Activated CD8-positive, alpha-beta memory T cell treated with anti-CD3 and anti-CD28 coated beads for 4 hours (primary cell): ENCODE measurements at places on chromosomes 7 and 10.

DNA sequence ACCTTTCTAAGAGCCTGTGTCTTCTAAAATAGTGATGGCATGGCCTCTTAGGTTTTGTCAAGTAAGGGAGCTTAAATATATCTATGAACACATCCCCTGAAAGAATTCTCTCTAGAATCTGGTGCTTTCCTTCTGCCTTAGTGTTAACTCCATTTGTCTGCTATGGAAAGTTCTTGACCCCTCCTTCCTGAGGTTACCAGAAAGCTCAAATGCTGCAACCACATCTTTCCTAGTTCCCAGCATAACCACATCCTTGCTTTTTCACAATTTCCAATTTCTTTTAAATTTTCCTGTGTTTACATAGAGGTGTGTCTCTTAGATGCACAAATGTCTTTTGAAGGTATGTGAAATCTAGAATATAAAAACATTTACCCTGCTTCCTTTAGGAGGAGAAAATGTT, 16.4 kb upstream of the GSDME start:
- no peak for DNase-seq

DNA sequence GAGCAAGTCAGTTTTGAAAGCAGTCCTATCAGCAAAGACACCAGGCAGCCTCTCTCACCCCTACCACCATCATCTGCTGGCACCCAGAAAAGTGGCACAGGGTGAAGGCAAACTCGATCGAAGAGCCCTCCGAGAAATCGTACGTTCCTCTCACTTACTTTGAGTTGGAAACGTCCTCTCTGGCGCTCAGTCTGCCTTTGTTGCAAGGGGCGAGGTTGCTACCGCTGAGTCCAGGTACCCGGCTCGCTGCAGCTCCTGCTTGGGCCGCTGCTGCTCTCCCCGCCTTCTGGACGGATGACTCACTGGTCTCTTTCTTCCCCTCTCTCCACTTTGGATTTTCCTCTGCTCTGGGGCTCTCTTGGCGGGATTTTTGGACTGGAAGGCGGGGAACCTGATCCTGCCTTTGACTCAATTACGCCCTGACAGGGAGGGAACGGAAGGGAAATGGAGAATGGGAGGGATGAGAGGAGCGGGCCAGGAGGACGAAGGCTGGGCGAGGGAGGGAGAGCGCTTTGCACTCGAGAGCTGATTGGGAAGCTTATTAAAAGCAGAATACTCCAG, at the start of gene PTN:
TSS of gene PTN (minus strand) at position 453 of the 561 bp plus-strand sequence. CDS start 88,760 bp downstream, outside the sequence.
- DNase-seq: no peak

DNA sequence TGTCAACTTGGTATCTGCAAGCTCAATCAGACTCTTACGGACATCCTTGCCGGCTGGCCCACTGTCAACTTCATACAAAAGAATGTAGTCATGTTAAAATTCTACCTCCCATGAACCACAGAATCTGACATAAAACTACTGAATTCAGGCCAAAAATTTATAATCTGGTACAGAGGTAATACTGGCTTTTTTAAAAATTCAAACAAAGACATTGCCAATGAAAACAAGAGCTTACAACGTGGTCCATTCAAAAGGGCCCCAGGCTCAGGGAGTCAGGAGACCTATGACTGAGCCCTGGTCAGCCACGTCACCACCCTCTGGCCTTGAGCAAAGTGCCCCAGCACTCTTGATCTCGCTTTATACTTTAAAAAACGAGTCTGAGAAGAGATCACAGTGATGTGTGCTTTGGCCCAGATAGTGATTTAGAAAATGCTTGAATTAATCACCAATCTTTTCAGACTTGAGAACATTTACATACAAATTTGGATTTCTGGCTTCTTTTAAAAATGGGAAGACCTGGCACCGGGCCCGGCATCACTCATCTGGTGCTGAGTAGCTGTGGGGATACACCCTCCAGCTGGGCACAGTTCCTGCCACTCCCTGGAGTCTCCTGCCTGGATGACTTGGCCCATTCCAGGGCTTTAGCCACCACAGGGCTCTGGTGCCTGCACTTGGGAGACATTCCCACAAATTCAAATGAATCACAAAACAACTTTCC, 94.1 kb downstream of the PIP4K2A start:
- DNase-seq: no peak

- DNase-seq: no peak
These were observed 88.5 kb downstream of the CTNNA3 start for GRCh38 chr10:67607472-67607871.

- no peak for DNase-seq
These were observed 99.8 kb downstream of the SND1 start for GRCh38 chr7:127751490-127752448.

DNA sequence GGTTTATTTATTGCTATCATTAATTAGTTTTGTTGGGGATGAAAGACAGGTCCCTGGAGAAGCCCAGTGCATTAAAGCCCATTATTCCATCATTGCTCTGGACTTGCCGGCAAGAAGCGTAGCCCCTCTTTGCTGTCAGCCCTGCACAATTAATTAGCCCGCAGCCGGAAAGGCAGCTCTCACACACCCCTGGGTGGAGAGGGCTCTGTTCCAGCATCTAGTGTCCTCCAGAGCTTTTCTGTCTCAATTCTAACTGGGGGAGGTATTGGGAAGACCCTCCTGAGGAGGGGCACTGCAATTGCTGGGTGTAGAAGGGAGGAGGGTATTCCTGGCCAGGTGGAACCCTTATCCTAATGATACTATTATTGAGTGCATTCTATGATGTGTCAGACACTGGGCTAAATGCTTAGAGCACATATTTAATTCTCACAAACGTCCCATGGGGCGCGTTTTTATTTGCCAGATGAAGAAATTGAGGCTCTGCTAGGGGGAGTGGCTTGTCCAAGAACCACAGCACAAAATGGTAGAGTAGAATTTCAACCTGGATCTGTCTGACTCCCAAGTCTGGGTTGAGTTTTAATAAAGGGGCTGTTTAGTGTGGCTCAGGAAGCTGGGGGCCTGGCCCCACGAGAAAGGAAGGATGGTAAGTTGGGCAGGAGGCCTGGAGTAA, 148.1 kb upstream of the PCBD1 start:
- no peak for DNase-seq

DNA sequence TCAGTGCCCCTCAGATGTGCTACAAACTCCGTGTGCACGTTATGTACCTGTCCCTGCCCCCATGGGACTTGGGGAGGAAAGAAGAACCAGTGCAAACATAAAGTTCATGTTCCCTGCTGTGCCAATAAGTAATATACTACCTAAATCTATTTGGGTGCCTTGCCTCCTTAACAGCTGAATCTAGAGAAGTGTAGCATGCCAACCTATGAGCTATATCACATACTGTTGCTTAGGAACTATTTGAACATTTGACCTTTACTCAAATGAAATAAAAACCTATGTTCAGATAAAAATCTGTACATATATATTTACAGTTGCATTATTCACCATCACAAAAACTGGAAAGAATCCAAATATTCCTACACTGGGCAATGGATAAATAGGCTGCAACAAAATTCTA, 9.8 kb downstream of the POT1 start:
- DNase-seq: no peak

GRCh38 chr7:85595750-85596178, 408.9 kb upstream of the SEMA3D start:
- no peak for DNase-seq

DNA sequence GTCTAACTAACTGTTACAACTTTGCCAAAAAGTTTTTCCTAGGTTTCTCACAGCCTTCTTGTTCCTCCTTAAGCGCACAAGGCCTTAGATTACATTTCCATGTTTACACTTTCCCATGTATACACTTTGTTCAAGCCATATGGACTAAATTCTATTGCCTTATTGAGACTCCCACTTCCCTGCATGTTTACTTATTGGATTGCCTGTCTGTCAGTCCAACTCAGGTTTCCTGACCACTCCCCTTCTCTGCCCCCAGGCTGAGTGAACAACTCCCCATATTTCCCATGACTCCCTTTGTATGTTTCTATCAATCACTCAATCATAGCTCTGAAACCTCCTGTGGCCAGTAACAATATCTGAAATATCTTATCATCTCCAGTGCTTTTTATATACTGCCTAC, 43.0 kb downstream of the SLC25A40 start:
- no peak for DNase-seq

GRCh38 chr10:73408061-73408460, 5.8 kb downstream of the ANXA7 start:
- DNase-seq: no peak

DNA sequence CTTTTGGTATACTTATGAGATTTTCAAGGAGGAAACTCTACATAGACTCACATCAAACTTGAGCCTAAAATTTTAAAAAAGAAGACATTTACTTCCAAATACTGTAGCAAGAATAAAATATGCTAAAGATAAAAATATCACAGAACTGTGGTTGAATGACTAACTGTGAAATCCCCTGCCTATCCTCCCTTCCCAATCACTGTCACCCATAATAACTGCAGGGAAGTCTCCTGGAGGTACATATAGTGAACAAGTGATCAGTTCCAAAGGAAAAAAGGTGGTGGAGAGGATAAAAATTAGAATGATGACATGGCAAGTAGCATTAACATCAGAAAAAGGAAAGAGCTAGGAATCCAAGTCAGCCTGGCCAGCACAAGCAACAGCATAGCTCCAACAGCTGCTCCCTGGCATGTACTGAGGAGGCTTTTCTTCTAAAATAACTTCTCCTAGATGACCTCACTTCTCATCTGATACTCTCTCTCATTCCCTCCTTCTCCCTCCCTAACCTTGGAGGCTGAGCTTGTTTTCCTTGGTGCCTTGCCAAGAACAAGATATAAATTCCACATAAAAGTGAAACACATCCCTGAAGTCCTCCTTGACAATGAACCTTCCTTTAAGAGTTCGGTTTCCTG, 124.0 kb downstream of the IQUB start:
- DNase-seq: no peak

GRCh38 chr7:117034851-117035464, 81.7 kb downstream of the ST7 start:
- no peak for DNase-seq

DNA sequence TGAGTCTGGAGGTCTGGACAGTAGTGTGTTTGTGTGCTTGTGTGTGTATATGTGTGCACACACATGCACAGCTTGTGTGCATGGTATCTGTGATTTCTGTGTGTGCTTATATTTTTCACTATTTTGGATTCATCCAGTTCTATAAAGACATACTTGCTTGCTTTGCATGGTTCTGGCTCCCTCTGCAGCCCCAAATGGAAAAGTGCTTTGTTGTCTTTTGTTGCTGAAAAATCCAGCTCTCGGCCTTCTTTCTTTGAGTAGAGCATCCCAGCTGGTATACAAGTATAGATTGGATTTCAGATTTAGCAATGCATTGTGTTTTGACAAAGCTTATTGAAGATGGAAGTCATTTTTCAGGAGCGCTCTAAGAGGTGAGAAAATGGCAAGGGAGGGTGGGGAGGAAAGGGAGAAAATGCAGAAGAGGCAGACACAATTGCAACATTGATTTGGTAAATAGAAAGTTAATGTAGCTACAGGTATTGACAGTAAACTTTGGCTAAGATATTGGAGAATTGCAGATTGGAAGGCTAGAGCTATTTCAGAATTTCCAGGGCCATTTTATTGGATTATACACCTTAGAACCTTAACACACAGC, 333.9 kb downstream of the AUTS2 start:
- no peak for DNase-seq

- no peak for DNase-seq
These were observed 148.4 kb downstream of the TCERG1L start for GRCh38 chr10:131162866-131163843.

DNA sequence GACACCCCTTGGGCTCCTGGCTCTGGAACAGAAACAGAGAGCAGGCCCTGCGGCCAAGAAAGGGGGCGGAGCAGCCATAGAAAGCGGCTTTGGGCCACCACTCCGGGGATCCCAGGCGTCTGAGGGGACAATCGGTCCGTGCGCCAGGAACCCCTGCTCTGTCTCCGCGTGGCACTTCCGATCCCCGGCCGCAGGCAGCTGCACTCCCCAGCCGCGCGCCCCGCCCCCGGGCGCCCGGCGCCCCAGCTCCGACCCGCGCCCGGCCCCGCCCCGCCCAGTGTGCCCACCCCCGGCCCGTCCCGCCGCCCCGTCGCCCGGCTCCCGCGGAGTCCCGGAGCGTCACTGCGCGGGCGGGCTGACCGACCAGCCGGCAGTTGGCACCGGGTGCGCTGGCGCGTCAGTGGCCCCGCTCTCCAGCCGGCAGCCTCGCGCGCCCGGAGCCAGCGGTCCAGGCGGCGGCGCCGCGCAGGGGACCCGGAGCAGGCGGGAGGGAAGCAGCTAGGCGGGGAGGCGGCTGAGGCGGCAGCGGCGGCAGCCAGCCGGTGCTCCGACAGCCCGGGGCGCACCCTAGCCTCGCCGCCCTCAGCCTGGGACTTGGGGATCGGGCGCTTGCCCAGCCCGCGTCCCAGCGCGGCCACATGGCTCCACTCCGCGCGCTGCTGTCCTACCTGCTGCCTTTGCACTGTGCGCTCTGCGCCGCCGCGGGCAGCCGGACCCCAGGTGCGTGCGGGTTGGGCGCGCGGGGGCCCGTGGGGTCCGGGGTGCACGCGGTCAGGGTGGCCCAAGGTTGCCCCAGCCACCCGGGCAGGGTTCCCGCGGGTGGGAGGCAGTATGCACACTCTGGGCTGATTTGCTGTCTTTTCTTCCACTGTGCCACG, at the start of gene ADAMTS14:
TSS of gene ADAMTS14 (plus strand) at position 342 of the 878 bp plus-strand sequence. CDS start at position 639, 297 bp downstream.
- no peak for DNase-seq
